ENCODE measurements at places on chromosomes 4 and X. TPM values are rescaled to one million over a fixed set of nuclear protein-coding genes. Genes with fewer than 3 reads are reported as not detected.

- no peak for DNase-seq
Observed at GRCh38 chrX:42946544-42947194, 168.7 kb upstream of the PPP1R2C start.

DNA sequence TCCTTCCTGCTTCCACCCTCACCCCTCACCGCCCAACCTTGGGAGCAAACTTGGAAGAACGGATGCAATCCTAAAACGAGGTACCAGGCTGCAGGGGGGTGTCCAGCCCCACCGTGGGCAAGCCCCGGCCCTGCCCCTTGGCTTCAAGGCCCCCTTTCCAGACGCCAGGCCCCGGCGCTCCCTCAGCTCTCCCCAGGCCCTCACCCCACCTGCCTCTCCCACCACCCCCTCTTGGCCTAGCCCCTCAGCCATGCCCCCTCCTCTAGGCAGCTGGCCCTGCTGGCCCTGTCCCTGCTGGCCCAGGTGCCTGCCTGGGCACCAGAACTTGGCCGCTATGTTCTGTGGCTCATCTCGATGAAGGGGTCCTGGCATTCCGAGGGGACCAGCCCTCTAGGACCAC is 33.8 kb downstream of the LRPAP1 start:
- no peak for DNase-seq

DNA sequence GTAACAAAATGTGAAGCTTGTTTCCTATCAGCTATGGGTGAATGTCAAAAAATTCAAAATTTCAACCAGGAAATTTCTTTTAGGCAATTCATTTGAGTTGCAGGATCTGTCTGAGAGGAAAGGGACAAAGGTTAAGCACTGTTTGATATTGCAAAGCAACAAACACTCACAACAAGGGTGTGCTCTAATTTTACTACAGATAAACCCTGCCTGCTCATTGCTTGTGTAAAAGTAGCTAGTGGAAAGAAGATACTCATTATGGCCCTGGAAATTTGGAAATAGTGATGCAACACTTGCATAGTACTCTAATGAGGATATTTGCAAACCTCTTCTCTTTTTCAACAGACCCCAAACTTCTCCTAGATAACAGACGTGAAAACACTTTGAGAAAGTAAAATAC is 27.1 kb downstream of the FAM47E start:
- DNase-seq, result no peak

GRCh38 chrX:49117581-49117980 is 6.0 kb downstream of the GPKOW start:
- no peak for DNase-seq

DNA sequence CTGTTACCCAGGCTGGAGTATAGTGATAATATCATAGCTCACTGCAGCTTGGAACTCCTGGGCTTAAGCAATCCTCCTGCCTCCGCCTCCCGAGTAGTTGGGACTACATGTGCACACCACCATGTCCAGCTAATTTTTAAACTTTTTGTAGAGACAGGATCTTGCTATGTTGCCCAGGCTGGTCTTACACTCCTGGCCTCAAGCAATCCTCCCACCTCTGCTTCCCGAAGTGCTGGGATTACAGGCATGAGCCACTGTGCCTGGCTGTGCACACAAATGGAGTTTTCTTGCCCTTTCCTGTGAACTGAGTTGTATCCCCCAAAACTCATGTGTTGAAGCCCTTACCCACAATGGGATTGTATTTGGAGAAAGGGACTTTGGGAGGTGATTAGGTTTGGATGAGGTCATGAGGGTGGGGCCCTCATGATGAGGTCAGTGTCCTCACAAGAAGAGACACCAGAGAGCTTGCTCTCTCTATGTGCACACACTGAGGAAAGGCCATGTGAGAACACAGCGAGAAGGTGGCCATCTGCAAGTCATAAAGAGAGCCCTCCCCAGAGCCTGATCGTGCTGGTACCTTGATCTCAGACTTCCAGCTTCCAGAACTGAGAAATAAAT is 40.1 kb downstream of the DDX3X start:
- DNase-seq, result no peak

GRCh38 chrX:153573984-153574383 is 25.0 kb downstream of the CCNQ start:
- no peak for DNase-seq

DNA sequence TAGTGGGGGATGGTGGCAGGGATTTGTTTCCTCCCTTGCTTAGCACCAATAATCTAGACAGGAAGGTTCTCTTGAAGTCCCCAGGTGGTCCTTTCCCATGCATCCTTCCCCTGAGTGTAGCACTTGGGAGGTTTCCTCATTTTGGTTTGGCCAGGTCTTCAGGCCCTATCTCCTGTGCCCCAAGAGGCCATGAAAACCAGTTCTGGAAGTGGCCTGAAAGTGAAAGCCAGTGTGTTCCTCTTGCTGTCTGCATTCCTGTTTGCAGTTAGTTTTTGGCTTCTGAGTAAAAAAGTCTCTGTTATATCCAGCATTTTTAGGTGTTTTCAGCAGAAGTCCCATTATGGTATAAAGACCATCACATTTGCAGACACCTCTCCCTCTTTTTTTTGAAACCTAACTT is 59.5 kb downstream of the MTM1 start:
- DNase-seq, result no peak

GRCh38 chrX:48071064-48071985 is at the start of gene ZNF630:
ZNF630 (minus strand) TSS chrX:48071640; CDS start chrX:48066886, 4,754 bp downstream.
- DNase-seq, result peak; percentile 46

GRCh38 chr4:51843309-51844152 is 578 bp downstream of the DCUN1D4 start:
- peak; percentile 34 for DNase-seq

DNA sequence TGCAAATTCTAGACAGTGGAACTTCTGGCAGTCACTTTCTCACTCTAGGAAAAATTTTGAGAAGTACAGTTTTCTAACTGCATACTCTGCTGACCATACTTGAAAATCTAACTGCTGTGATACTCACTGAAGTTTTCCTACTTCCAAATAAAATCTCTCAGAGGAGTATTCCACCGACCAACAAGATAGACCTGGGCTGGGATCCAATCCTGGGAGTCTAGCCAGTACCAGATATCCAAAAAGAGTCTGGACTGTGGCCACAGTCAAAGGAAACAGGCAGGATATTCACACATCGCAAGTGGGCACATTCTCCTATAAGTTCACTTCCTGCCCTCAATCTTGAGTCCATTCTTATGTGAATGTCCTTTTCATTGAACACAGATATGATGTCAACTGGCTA is 1138.7 kb upstream of the PCDH7 start:
- no peak for DNase-seq

GRCh38 chr4:71123951-71124350 is 130.5 kb downstream of the DCK start:
- no peak for DNase-seq

GRCh38 chr4:170772429-170772828 is 682.7 kb upstream of the AADAT start:
- DNase-seq, result no peak

DNA sequence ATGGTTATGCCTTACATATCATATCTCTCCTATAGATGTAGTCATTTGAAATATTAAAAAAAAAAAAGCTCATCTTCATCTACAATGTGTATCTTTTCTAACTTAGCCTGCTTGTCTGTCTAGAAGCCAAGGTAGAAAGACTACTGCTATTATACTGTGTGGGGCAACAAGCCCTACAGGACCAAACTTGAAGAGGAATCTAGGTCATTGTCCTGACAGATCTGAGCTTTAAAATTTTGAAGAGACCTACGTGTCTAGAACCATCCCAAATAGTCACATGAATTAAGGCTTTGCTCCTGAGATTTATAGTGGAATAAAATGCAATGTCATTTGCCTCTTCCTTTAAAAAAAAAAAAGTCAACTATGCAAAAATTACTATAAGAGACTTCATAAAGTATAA is 95.8 kb downstream of the PALLD start:
- no peak for DNase-seq

DNA sequence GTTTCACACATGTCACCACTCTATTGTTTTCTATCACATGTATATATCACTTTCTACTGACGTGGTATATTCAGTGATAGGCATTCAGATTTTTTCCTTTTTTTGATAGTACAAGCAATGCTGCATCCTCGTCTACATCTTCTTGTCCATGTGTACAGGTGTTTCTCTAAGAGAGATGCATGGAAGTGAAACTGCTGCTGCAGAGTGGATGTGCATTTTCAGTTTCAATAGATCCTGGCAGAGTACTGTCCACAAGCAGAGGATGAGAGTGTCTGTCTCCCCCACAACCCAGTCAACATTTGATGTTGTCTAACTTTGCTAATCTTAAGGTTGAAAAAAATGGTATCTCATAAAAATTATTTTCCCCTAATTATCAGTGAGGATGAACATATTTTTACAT is 194.0 kb upstream of the CASK start:
- no peak for DNase-seq

DNA sequence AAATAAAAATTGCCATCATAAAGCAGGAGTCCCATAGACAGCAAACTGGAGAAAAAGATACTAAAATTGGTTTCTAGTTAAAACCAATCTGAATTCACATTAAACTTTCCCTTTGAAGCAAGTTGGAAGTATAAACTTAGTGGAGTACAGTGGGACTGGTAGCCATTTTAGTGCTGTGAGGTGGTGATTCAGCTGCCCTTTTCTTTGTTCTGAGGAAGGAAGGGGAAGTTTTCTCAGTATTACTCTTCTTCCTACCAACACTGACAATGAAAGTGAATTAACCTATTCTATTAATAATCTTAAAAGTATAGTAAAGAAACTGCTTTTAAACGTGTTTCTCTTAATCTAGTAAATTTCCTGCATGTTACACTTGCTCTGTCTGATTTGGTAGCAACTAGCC is 36.7 kb downstream of the SLC9A6 start:
- no peak for DNase-seq

GRCh38 chr4:43360296-43360695 is 467.8 kb downstream of the GRXCR1 start:
- DNase-seq, result no peak

GRCh38 chr4:83581411-83582288 is 45.7 kb downstream of the GPAT3 start:
- DNase-seq, result no peak

- no peak for DNase-seq
Observed at GRCh38 chr4:183118585-183118984, 19.5 kb downstream of the WWC2 start.

- DNase-seq, result no peak
Observed at GRCh38 chr4:136841526-136841925, 690.8 kb downstream of the PCDH18 start.

- no peak for DNase-seq
Observed at GRCh38 chrX:107290019-107290418, 83.6 kb downstream of the DNAAF6 start.

DNA sequence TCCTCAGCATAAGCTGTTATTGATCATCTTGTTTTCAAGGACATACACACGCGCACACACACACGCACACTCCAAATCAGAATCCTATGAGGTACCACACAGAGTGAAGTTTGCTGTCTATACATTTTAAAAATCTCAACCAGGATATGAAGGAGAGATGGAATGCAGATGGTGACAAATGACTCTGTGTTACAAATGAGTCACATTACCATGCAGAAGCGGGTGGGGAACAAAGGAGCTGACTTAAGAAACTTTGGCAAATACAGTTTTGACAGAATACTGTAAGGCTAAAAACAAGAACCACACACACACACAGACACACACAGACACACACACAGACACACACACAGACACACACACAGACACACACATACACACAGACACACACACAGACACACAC is 81.7 kb downstream of the RELL1 start:
- DNase-seq, result no peak

DNA sequence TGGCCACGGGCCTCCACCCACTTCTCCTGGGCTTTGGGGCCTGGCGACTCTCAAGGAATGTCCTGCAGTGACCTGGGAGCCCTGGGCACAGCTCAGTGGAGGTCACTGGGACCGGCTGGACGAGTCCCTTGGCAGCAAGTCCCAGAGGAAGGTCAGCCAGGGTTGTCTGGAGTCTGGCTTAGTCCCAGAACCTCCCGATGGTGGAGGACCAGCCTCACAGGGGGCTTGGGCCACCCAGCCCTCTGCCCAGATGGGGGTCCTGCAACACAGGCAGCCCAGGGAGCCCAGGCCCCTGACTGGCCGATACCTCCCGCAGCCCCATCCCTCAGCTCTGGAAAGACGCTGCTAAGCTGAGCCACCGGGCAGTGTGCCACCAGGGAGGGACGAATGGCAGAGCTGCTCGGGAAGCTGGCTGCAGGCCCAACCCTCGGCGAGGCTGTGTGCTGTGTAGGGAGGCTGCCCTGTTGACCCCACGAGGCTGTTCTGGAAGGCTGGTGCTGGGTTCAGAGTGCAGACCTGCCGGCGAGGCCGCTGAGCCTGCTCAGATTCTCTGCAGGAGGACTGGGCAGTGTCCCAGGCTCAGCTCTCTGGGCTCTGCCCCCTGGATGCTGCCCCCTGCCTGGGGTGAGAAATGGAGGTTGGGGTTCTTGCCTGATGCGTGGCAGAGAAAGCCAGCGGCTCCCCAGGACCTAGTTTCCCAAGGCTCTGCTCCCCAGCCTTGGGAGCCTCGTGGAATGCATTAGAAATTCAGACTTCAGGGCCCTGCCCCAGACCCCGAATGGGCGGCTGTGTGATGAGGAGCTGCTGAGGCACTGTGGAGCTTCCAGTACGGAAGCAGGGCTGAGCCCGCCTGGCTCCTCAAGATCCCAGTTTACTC is 61.7 kb downstream of the ADRA2C start:
- no peak for DNase-seq

DNA sequence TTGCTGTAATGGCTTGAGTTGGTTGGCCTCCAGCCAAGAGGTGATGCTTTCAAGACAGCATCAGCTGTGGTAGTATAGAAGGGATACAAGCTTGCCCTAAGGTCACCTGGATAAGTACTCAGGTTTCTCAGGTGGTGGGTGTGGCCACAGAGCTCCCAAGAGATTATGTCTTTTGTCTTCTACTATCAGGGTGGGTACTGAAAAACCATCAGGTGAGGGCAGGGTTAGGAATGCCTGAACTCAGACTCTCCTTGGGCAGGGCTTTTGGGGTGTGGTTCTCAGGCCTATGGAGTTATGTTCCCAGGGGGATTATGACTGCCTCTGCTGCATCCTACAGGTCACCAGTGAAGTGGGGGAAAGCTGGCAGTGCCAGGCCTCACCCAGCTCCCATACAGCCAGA is 654.6 kb upstream of the GALNT7 start:
- DNase-seq, result no peak

ARAP2 gene
- total RNA-seq, result 16.0 TPM

SOD3 gene
- 5.8 TPM for total RNA-seq

SLC7A11 gene
- 3.0 TPM for total RNA-seq

SAGE1 gene
- not detected for total RNA-seq

HS3ST1 gene
- 6.2 TPM for total RNA-seq

XAGE1A gene
- not detected for total RNA-seq

ODAM gene
- total RNA-seq, result 3.2 TPM

NDST4 gene
- total RNA-seq, result 0.09 TPM

MAP3K15 gene
- 1.6 TPM for total RNA-seq

MAGEA6 gene
- total RNA-seq, result not detected

SNCA gene
- total RNA-seq, result 18.3 TPM

IL2 gene
- total RNA-seq, result not detected

VEGFC gene
- total RNA-seq, result 2.5 TPM

PITX2 gene
- 95.5 TPM for total RNA-seq

NPY2R gene
- not detected for total RNA-seq

KIF4A gene
- 12.2 TPM for total RNA-seq

UNC5C gene
- 77.9 TPM for total RNA-seq

ADH1A gene
- total RNA-seq, result not detected

DDIT4L gene
- total RNA-seq, result 6.9 TPM

Data from mesothelial cell of epicardium (in vitro differentiated cells).